GM19239 (cell line): ENCODE measurements at places on chromosomes 2 and 18.

DNA sequence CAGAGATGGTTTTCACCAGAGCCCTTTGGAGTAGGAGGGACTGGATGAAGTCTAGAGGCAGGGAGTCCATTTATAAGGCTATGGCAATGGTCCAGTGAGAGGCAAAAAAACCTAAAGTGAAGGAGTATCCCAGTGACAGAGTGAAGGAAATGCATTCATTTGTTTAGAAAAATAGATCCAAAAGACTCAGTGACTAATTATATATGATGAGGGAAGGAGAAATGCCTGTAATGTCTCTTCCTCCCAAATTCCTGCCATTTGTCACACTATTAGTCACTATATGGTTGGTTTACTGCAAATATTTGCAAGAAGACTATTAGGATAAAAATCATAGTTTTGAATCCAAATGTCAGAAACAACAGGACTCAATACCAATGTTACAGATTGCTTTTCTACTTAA is 104.2 kb downstream of the ZNF521 start:
- DNase-seq, result no peak

DNA sequence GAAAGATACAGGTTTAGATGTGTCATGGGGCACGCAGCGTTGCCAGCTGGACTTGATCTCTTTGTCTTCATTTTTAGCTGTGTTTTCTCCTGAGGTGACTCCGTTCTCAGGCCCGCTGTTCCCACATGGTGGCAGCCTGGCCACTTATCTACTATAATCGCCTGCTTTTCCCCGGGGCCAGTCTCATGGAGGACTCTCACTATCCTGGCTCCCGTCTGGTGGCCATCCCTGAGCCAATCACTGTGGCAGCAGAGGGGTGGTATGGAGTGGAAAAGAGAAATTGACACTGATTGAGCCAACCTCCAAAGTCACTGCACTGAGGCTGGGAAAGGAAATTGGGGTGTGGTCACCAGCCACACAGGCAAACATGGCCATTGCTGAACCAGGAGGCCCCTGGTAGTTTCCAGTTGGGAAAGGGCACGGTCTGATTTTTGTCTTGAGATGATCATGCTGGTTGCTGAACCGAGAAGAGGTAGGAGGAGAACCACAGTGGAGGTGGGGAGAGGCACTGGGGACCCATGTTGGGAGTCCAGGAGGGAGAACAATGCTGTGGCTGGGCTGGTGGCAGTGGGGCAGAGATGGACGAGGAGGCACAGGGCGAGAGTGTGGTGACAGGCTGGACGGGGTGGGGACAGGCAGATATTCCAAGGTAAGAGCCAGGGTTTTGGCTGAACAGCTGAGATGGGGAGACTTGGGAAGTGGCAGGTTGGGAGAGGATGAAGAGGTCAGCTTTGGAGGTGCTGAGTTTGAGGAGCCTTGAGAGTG is 45.6 kb downstream of the KCNIP3 start:
- no peak for DNase-seq

DNA sequence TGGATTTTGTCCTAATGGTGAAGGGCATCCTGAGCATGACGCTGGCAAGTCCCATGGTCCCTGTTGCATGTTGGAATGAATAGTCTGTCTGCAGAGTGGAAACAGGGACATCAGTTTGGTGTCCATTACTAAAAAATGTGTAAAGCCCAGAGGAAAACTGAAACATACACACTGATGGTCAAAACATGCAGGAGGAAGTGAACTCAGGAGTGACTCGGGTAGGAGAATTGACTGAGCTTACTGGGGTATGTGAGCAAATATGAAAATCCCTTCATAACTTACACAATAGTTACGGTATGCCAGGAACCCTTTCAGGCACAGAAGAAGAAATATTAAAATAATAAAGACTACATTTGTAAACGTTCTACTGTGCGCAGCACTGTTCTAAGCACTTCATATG is 5.6 kb upstream of the SOX11 start:
- no peak for DNase-seq

DNA sequence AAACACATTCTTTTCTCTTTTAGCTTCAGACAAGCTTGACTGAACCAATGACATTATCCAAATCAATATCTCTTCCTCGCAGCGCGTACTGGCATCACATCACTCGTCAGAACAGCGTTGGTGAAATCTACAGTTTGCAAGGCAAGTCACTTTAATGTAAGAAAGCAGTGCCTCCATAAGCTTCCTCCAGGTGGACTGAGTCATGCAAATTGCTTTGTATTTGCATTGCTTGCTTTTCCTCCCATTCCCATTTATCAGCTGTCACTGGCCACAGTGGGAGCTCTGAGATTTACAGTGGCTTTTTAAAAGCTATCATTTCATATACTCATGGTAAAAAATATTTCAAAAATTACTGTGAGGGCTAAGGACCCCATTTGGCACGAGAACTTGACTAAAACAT is 189.9 kb downstream of the CD226 start:
- DNase-seq, result no peak

DNA sequence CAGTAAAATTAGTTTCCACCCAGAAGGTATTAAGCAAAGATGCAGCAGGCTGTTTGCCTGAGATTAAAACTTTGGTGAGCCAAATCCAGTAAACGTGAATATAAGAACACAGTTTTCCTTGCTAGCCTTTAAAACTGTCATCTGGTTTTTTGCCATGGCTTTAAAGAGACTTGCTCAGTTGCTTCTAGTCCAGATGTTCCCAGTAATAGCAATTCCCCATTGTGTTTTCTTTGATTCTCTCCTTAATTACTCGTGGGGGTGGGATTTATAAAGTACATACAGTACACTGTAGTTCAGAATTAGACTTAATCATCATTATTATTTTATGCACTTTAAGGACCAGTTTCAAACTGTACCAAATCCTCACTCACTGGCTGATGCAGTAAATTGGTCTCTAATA is 303.5 kb upstream of the ZNF804A start:
- no peak for DNase-seq
